ENCODE measurements at places on chromosomes 2 and 18. TPM values are rescaled to one million over a fixed set of nuclear protein-coding genes. Genes with fewer than 3 reads are reported as not detected.

GRCh38 chr2:152222975-152223637, 47.5 kb upstream of the STAM2 start:
- H3K27ac ChIP-seq, result peak overlapping the region; percentile 30
- no peak overlapping the region for H3K4me3 ChIP-seq
- DNase-seq, result peak; percentile 46
- H3K27me3 ChIP-seq, result no peaks in the 10 kb centered on the region

- H3K27me3 ChIP-seq, result no peaks in the 10 kb centered on the region
- H3K36me3 ChIP-seq, result no peaks in the 10 kb centered on the region
- H3K4me3 ChIP-seq, result no peak overlapping the region
- H3K27ac ChIP-seq, result no peak overlapping the region
These were observed 301.4 kb downstream of the TSN start for GRCh38 chr2:122056853-122057252.

- peak overlapping the region; percentile 18 for H3K27ac ChIP-seq
- H3K36me3 ChIP-seq, result no peaks in the 10 kb centered on the region
- H3K27me3 ChIP-seq, result no peaks in the 10 kb centered on the region
These were observed 186.9 kb downstream of the GFPT1 start for GRCh38 chr2:69200107-69200520.

DNA sequence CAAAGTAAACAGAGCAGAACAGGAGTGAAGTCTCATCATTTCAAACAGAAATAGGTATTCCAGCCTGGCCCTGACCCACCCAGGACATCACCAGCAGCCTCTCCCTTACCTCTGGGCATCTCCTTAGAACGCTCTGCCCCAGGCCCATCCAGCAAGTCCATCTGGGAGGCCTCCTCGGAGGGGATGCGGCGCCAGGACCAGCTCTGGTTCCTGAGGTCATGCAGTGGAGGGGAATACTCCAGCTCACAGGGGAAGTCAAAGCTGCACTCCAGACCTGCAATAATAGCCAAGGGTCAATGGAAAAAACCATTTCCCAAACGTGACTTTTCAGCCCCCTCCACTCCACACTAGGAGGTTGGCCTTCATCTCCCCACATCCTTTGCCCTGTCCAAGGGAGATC, 226.6 kb downstream of the ALK start:
- H3K4me1 ChIP-seq, result no peaks in the 10 kb centered on the region
- no peak overlapping the region for H3K27ac ChIP-seq
- H3K27me3 ChIP-seq, result no peaks in the 10 kb centered on the region
- no peaks in the 10 kb centered on the region for H3K36me3 ChIP-seq
- no peak for DNase-seq

SCN7A gene
- 20.7 TPM for total RNA-seq
